ENCODE measurements at places on chromosomes 1 and 21. TPM values are rescaled to one million over a fixed set of nuclear protein-coding genes. Genes with fewer than 3 reads are reported as not detected.

SLC44A5 gene
- polyA plus RNA-seq = not detected

AVPR1B gene
- polyA plus RNA-seq = not detected

TBX19 gene
- polyA plus RNA-seq = 1.6 TPM

ADORA3 gene
- polyA plus RNA-seq = 1.2 TPM

TMEM269 gene
- not detected for polyA plus RNA-seq

BATF3 gene
- 9.3 TPM for polyA plus RNA-seq

AIRE gene
- not detected for polyA plus RNA-seq

MLLT11 gene
- 0.93 TPM for polyA plus RNA-seq

AMIGO1 gene
- 0.26 TPM for polyA plus RNA-seq

DNAI4 gene
- not detected for polyA plus RNA-seq

PLA2G2A gene
- not detected for polyA plus RNA-seq

Data from CD14-positive monocyte (primary cell).